ENCODE measurements at places on chromosomes 12 and 14. TPM values are rescaled to one million over a fixed set of nuclear protein-coding genes. Genes with fewer than 3 reads are reported as not detected.

BICD1 gene
- total RNA-seq, result 6.5 TPM

FOXM1 gene
- 1.3 TPM for total RNA-seq

POLE2 gene
- 2.8 TPM for total RNA-seq

AACS gene
- 27.6 TPM for total RNA-seq

HOXC12 gene
- not detected for total RNA-seq

RASAL1 gene
- total RNA-seq, result not detected

OR4E2 gene
- total RNA-seq, result not detected

OVCH1 gene
- total RNA-seq, result under 0.01 TPM

DHH gene
- total RNA-seq, result 0.17 TPM

ACSM4 gene
- not detected for total RNA-seq

CSRP2 gene
- 4.4 TPM for total RNA-seq

CLEC14A gene
- 1.1 TPM for total RNA-seq

AICDA gene
- not detected for total RNA-seq

CPNE6 gene
- not detected for total RNA-seq

MYF6 gene
- not detected for total RNA-seq

RFLNA gene
- 1.1 TPM for total RNA-seq
